ENCODE measurements at places on chromosomes 2 and 18.

DNA sequence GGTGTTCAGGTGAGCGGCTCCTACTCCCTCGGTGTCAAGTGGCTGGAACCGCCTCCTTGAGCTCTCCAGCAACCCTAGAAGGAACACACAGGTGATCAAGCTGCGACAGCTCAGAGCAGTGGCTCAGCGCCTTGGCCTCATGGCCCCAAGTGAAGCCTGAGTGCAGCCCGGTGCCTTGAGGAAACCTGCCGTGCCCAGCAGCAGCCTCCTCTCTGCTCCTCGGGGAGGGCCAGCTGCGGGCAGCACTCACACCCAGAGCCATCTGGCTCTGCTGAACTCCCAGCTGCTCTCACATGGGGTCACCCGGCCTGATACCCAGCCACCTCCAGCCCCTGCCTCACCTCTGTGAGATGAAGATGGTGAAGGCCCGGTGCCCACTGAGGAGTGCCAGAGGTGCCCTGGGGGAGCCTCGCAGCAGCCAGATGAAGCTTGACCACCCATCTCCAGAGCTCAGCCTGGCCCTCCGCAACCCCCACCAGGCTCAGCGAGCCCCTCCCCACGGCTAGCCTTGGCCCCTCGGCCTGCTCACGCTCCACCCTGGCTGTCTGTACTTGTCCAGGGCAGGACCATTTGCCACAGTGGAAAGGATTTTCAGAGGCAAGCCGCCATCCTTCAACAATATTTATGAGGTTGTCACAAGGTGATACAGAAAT is 70.6 kb upstream of the RAB6C start:
- DNase-seq, result no peak

DNA sequence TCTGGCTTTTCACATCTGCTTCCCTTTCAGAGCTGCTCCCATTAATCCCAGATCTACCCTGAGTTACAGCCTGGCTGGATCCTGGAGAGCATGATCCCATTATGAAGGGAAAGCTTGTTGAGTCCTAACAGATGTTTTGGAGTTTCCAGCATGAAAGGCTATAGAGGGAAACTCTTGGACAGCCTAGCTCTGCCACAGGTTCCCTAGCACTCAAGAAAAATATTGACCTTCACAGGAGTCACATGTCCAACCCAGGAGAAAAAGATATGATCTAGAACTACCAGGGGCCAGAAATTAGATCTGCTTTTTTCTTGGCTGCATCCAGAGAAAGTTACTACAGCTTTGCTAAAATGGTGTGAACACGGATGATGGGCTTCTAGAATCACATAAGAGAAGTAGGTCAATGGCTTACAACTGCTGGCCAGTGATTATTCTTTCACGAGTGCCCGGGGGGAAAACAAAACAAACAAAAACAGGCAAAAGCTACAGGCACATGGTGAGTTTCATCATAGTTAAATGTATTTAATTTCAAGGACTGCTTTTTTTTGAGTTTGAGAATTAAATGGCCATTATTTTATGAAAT is 15.9 kb downstream of the CCDC93 start:
- DNase-seq, result no peak

GRCh38 chr2:25279091-25279651 is 62.6 kb downstream of the DNMT3A start:
- DNase-seq, result no peak

DNA sequence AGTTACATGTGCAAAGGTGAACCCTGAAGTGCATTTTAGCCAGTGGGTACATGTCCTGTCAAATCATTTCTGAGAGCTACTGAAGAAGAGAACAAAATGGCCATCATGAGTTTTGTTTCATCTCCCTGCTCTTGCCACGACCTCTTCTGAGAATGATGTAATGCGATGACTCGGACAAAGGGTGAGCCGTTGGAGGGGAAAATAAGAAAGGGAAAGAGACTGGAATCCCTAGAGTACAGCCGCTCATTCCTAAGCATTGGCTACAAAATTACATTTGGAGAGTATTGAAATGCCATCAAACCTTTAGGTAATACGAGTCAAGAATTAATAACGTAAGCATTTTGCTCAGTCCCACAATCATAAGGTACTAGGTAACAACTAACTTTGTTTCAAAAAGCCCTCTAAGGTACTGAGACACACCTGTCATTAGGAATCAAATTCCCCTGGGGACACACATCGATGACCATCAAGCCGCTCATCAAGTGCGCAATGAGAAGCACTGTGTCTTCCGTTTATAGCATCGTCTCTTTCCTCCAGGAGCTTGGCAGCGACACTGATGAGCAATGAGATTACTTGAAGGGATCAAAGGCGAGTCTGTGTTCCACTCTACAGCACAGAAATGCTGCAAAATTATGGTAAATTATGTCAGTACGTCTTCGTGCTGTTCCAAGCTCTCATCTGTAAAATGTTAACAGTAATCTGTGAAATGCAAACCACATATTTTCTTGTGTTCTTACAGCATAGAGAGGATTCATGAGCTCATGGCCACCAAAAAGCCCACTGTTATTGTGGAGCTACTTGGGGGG is 97.3 kb upstream of the PIEZO2 start:
- DNase-seq, result no peak

- DNase-seq, result no peak
These were observed 1.9 kb downstream of the MAB21L4 start for GRCh38 chr2:240894006-240894405.

DNA sequence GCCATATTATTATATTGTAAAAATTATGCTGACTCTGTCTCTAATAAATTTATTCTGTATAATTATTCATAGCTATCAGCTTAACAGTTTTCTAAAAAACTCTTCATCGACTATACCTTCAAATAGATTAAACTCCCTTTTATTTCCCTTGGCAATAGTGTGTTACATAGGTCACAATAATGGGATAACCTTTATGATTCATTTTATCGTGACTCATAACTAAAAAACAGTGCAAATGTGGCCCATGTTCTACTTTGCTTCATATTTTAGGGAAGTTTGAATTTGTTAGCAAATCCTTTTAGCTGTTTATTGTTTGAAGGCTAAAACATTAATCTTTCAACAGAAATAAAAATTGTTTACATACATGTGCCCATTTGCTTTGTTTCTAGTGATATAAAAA is 783.2 kb upstream of the CDH2 start:
- no peak for DNase-seq

- no peak for DNase-seq
These were observed 135.0 kb upstream of the ACKR3 start for GRCh38 chr2:236434593-236434992.

GRCh38 chr18:9653390-9653789 is 39.0 kb upstream of the PPP4R1 start:
- DNase-seq, result no peak

GRCh38 chr2:165952741-165953211 is 800 bp downstream of the TTC21B start:
- DNase-seq, result peak; percentile 31

DNA sequence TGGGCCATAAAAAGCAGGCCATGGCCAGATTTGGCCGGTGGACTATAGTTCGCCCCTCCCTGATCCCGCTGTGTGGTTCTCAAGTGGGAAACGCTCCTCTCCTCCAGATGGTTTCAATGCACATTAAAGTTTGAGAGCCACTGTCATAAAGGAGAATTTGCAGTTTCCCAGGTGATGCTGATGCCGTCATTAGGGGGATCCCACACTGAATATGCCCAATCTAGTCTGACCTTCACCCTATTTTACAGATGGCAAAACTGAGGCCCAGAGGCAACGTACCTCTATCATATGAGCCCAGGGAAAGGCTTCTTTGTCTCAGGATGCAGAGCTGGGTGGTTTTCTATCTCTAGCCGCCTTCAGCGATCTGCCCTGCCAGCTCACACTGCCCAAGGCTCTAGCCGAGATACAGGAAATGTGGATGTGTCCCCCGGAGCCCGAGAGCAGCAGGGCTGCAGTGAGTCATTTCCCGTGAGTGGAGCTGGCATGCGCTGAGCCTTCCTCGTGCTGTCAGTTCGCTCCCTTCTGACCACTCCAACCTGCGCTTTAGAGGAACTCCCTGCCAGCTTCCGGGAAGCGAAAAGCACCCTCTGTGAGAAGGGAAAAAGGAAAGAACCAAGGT is 116.2 kb downstream of the SMAD7 start:
- DNase-seq, result peak; percentile 89

DNA sequence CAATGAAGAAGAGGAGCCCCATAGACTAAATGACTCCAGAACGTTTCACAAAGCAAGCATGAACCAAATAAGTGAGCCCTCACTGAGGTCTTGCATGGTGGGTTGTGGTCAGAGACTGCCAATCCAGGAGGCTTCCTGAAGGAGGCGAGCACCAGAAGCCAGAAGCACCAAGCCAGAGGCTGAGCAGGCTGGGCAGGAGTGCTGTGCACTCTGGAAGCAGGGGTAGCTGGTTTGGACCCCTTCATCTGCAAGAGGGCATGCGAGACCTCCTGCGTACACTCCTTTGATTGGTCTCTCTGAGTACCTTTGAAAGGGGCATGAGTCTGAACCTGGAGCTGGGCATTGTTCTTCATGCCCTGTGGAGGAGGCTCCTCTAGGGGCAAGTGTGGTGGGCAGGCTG is 192.5 kb downstream of the HAUS1 start:
- DNase-seq, result no peak

DNA sequence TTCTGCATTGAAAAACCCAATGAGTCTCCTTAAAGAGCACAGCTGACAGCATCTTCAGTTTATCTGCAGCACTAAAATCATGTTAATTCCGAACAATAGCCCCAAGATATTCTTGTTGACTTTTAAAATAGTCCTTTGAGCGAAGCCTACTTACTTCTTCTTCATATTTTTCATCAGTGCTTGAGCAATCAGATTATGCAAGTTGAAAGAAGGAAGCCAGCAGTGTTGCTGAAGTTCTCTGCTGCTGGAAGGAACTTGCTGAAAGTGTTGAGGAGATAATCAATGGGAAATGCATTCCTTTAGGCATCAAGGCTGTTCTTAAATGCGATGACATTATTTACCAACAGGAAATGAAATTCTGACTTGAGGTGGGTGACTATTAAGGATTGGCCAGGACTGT is 105.9 kb upstream of the SNTG2 start:
- no peak for DNase-seq

GRCh38 chr2:70948337-70949003 is 12.8 kb downstream of the ATP6V1B1 start:
- peak; percentile 28 for DNase-seq

DNA sequence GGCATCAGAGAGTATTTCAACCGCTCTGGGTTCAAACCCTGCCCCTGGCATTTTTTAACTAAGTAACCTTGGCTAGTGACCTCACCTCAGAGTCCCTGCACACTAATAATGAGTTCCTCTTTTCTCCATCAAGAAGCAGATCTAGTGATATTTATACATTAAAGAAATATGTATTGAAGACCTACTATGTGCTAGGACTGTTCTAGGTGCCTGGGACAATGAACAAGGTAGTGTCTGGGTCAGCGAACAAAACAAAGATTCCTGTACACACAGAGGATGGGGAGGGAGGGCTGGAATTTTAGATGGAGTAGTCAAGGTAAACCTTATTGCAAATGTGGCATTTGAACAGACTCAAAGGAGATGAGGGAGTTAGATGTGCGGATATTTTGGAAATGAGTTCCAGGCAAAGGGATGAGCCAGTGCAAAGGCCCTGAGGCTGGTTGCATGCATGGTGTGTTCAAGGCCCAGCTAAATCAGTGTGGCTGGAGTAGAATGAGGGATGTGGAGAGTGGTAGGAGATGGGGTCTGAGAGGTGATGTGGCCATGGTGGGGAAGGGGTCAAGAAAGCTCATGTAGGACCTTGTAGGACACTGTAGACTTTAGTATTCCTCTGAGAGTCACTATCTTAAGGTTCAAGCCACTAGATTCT is 57.6 kb upstream of the FZD7 start:
- DNase-seq, result no peak

GRCh38 chr18:3538456-3538855 is 88.5 kb downstream of the TGIF1 start:
- DNase-seq, result no peak

- DNase-seq, result no peak
These were observed 45.6 kb upstream of the BZW1 start for GRCh38 chr2:200765995-200766660.

DNA sequence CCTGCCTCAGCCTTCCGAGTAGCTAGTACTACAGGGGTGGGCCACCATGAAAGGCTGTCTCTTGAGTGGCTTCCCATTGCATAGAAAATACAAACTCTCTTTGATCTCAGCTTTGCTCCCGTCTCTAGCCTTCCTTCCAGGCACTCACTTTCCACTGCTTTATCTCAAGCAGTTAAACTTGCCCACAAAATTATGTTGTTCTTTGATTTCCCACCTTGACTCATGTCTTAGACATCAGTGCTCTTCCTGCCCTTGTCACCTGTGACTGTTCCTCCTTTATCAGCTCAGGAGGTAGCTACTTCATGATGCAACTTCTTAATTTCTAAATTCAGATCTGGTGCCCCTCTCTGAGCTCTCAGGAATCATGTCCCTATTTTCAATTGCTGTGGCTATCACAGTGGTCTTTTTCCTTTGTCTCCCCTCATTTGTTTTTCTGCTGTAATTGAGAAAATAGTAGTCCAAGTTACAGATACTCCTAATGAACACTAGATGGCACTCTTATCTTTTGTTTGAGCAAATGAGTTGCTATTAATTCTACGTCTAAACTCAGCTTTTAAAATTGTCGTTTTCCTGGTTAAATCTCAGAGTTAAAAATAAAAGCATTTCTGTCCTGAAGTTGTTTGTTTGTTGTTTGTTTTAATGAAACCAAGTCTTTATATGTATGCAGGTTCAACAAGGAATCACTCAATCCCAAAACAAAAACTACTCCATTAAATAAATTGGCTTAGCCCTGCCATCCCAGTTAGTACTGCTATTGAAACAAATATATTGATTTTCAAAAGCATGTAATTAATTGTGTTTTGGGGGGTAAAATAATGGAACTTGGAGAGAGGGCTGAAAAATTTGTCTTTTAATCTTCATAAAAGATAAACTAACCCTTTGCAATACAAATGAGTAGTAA is 46.9 kb upstream of the GREB1L start:
- peak; percentile 76 for DNase-seq

DNA sequence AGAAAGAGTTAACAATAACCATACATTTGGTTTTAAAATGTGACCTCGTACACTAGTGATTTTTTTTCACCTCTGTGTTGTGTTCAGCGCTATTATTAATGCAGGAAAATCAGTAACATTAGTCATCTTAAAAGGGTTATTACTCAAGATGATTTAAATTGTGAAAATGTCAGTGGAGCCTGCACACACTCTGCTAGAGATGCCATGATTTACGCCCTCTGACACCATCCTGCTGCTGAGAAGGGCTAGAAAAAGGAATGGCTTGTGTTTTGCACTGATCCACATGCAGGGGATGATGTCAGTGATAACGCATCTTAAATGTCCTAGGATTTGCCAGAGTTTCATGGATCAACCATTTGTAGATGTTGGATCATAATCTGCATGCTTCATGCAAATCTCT is 121.3 kb upstream of the BOD1L2 start:
- DNase-seq, result no peak

GRCh38 chr2:5070257-5070656 is 621.9 kb upstream of the SOX11 start:
- peak; percentile 45 for DNase-seq
